RPMI8226 (cell line): ENCODE measurements at places on chromosomes 4 and X.

GRCh38 chrX:154748712-154749339, 2.1 kb downstream of the GAB3 start:
- DNase-seq, result peak; percentile 69

GRCh38 chr4:82823062-82823461, 24.5 kb upstream of the SCD5 start:
- DNase-seq, result no peak

- DNase-seq, result no peak
Measured at GRCh38 chr4:123120473-123120872, 198.1 kb upstream of the NUDT6 start.

DNA sequence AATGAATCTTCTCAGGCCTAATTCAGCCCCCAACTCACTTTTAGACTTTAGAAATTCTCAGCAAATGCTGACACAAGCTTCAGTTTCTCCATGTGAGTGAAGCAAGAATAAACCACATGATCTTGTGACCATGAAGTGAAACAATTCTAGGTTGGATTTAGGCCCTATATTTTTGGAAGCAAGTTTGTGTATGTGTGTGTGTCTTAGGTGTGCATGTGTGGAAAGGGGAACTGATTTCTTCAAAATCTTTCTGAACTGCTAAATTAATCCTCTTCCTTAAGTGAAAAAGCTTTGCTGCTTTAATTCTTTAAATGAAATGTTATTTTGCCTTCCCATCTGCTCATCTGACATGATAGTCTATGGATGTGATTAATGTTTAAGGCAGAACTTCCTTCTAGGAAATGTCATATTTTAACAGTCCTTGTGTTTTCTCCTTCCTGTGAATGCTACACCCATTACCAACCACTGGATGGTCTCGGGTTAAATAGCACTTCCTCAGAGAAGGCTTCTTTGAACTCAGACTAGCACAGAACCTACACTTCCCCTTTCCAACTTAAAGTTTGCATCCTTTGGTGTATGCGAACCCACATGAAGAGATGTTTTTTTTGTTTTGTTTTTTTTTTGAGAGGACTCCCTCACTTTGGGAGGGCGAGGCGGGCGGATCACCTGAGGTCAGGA, 1.2 kb upstream of the TMEM144 start:
- DNase-seq, result no peak

- peak; percentile 45 for DNase-seq
Measured at GRCh38 chr4:77994194-77994721, 62.9 kb upstream of the FRAS1 start.

GRCh38 chr4:84483688-84484087, 15.4 kb downstream of the NKX6-1 start:
- no peak for DNase-seq

GRCh38 chrX:118325453-118325852, 20.5 kb upstream of the WDR44 start:
- DNase-seq, result no peak

DNA sequence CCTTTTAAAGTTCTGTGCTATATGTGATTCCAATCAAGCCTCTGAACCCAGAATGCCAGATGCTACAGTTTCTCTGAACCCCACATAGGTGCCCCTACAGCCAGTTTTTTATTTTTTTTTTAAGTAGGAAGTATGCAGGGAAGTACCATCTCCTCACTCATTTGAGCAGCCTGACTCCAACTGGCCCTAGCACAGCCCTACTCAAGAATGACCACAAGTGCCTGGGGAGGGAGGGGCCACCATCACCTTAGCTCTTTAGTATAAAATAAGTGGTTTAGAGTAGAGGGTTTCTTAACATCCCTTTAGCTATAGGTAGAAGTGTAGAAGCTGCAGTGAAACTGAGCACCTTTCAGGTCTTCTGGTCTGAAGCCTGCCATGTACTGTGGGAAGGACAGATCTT, 14.4 kb downstream of the MSN start:
- DNase-seq, result no peak

DNA sequence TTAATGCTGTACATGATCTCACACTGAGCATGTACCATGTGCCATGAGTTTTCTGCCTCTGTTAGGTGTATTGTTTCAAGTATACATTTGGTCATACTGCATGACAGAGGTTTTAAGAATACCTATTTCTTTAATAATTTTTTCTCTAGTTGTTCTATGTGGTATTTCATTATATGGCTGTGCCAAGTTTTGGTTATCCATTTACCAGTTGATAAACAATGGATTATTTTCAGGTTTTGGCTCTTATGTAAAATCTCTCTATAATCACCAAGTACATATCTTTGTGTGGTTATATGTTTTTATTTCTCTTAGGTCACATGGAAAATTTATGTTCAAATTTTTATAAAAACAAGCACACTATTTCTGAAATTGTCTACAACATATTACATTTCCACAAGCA, 221.9 kb downstream of the GPM6A start:
- no peak for DNase-seq

- DNase-seq, result no peak
Measured at GRCh38 chr4:87365348-87365747, 25.6 kb downstream of the HSD17B11 start.

- DNase-seq, result peak; percentile 58
Measured at GRCh38 chr4:26330186-26330787, 9.5 kb downstream of the RBPJ start.

DNA sequence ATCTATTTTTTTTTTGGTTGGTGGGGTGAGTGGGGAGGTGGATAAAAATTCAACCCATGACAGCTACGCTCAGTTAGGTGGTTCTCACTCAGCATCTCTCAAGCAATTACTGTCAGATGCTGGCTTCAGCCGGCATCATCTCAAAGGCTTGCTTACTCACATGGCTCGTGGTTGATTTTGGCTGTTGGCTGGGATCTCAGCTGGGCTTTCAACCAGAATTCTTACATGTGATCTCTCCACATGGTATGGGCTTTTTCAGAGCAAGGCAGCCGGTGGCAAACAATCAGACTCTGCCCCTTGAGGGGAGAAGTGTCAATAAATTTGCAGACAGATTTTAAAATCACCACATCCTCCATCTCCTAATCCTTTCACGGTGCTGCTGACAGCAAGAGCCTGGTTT, 47.2 kb downstream of the SLC34A2 start:
- DNase-seq, result no peak

- no peak for DNase-seq
Measured at GRCh38 chrX:43707812-43708548, 51.9 kb downstream of the MAOA start.

GRCh38 chrX:68421636-68422035, 11.7 kb downstream of the OPHN1 start:
- DNase-seq, result no peak

- no peak for DNase-seq
Measured at GRCh38 chr4:94974773-94975172, 217.0 kb downstream of the BMPR1B start.

DNA sequence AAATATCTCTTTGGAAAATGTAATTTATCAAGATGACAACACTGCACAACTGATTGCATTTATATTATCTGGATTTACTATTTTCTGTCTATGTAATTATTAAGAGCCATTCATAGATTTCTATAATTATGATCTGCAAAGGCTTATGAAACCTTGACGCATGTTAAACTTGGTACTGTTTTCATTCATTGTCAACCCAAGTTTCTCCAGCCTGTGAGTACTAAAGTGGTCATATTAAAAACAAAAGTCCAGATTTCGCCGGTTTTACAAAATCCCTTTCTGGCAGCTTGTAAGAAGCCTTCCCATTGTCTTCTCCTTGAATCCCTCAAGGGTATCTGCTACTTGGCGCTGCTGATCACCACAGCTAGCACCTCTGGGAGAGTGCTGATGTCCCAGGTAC, 19.7 kb upstream of the GRPR start:
- no peak for DNase-seq

GRCh38 chr4:187726485-187726884, 269.1 kb upstream of the ZFP42 start:
- DNase-seq, result peak; percentile 51

DNA sequence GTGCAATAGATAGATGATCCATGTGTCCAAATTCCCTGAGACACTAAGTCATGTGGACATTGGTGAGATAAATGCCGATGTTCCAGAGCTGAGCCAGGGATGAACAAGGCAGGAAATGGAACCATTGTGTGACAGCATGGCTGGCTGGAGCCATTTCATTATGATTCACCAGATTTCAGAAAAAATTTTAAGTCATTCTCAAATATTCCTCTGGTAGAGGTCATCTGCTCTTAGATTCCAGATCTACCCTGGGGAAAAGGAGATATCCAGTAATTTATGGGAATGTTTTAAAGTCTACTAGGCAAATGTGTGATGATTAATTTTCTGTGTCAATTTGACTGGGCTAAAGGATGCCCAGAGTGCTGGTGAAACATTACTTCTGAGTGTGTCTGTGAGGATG, 287.3 kb downstream of the STK32B start:
- DNase-seq, result no peak
